ENCODE measurements at places on chromosomes 7 and 10. TPM values are rescaled to one million over a fixed set of nuclear protein-coding genes. Genes with fewer than 3 reads are reported as not detected.

- no peak for DNase-seq
Measured at GRCh38 chr7:151330661-151331060, 11.0 kb upstream of the NUB1 start.

DNA sequence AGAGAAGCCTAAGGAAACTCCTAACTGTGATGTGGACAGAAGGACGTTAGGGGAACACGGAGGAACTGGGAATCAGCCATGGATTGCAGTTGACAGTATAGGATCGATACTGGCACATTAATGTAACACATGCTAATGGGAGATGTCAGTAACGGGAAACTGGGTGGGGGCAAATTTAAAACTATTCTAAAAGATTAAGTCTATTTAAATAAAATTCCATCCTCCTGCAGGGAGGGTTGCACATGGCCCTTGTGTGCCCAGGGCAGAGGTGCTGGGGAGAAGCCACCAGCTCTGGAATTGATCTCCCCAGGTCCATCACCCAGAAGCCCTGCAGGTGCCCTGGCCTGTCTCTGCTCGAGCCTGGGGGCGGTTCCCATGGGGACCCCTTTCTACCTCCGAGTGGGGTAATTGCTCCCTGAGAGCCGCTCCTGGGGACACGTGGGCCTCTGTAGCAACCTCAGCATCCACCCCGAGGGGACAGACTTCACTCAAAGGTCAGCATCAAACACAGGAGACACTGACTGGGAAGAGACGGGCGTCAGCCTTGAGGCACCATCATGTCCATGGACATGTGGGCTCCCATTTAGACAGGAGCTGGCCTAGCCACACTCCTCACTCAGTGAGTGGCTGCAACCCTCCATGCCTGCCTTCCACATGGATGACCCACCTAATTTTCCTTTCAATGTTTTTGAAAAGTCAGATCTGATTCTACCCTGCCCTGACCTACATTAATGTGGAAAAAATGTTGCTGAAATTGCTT, 21.1 kb downstream of the SCART1 start:
- DNase-seq, result no peak

GRCh38 chr10:127017541-127018297, 112.5 kb downstream of the DOCK1 start:
- no peak for DNase-seq

Gene ZNF117
- 2.0 TPM for total RNA-seq

DNA sequence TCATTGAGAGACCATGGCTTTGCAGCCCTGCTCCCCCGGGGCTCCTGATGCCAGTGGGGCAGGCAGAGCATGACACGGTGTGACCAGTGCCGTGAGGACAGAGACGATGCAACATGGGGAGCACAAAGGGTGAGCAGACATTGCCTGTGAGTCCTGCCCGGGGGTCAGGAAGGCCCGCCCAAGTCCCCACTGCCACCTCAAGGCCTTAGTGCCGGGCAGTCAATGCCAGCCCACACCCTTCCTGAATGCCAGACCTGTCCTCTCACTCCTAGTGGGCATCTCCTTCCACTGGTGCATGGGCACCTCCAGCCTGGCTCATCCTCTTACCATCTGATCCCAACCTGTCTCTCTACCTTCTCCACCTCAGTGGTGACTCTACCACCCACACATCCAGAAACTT, 157.9 kb upstream of the ZMIZ1 start:
- DNase-seq, result no peak

GRCh38 chr10:6141296-6142151, 52.7 kb downstream of the RBM17 start:
- no peak for DNase-seq

GRCh38 chr10:74821501-74821900, 4.9 kb upstream of the KAT6B start:
- DNase-seq, result no peak

GRCh38 chr7:69764147-69764546, 165.9 kb downstream of the AUTS2 start:
- DNase-seq, result no peak
